ENCODE measurements at places on chromosomes 3 and 15.

DNA sequence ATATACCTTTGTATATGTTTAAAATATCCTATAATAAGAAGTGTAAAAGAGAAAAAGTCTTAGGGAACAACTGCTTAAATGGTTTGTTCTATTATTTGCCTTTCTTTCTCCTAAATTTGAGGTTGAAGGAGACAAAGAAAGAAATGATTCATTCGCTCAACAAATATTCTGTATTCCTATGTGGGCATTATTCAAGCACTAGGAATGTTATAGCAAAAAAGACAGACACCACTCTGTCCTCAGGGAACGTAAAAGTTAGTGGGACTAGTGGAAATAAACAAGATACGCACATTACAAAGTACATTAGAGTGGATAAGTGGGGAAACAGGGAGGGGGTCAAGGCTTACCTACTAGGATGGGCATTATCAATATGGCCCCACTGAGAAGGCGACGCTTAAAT is 332.2 kb downstream of the LPP start:
- no peak for DNase-seq

DNA sequence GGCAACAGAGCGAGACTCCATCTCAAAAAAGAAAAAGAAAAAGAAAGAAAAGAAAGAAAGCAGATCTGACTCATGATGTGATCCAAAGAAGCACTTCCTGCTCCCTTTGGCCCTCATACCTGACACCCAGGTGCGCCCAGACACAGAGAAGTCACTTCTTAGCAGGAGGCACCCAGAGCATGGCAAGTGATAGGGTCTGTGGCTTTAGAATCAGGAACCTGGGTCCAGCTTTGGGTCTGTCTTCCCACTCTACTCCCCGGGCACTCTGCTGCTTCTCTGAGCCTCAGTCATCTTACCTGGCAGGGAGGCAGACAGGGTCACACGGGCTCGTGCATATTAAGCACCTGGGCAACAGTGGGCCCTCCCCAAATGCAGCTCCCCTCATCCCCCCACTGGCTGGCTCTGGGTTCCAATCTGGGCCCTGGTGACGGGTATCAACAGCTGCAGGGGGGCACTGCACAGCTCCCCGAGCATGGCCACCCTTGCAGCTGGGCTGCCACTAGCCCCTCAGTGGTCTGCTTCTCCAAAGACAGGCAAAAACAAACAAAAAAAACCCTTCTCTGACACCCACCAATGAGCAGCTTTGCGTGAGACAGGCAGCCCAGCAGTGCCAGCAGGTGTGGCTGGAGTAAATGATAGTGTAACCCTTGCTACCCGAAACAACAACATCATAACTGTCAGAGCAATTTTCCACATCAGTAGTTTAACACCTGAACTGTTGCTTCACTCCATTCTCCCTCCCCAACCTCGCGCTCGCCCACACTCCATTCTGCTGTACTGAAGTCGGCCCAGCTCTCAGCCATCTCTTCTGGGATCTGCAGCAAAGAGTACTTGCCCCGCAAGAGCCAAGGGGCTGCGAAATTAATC is 99.8 kb downstream of the MEGF11 start:
- DNase-seq = no peak

GRCh38 chr3:53581671-53582070 is 87.3 kb downstream of the CACNA1D start:
- DNase-seq = no peak

DNA sequence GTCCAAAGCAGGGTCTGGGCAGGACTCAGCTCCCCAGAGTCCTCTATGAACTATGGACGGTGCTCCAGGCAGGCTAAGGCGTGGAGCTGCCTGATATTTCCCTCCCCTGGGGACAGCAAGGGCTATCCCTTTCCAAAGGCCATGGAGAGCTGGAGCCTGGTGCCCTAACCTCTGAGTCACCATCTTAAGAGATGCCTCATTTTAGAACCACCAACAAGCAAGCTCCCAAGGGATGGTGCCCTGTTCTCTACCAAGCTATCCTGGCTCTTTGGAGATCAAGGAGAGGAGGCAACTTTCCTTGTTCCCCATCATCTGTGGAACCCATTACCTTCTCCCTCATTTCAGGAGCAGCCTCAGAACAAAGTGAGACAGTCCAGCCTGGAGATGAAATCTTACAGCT is 15.7 kb downstream of the STARD5 start:
- no peak for DNase-seq

- DNase-seq = no peak
These were observed 35.8 kb downstream of the GLDN start for GRCh38 chr15:51377038-51377786.

- DNase-seq = no peak
These were observed 724 bp downstream of the RPSA start for GRCh38 chr3:39407259-39407629.

DNA sequence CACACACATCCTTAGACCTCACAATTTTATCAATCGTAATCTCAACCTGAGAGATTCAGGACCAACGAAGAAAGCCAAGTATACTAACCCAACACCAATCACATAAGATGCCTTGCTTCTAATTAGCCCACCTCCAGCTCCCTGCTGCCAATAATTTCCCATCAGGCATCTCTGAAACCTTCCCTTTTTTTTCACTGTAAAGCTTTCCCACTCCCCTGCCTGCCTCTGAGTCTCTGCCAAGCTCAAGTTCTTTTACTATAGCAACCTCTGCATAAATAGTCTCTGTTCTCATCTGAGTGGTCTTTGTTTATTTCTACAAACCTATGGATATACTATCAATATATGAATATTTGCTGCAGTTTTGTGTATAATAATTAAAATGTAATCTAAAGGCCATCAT is 86.5 kb downstream of the PIK3CB start:
- no peak for DNase-seq

- DNase-seq = no peak
These were observed 222.0 kb downstream of the TJP1 start for GRCh38 chr15:29600262-29600661.

- DNase-seq = no peak
These were observed 12.4 kb upstream of the ZMAT3 start for GRCh38 chr3:179083977-179084376.

GRCh38 chr3:145355206-145355605 is 805.8 kb downstream of the PLOD2 start:
- no peak for DNase-seq

- DNase-seq = no peak
These were observed 56.1 kb downstream of the SYN2 start for GRCh38 chr3:12060139-12060845.

GRCh38 chr15:89704411-89704810 is 13.8 kb downstream of the WDR93 start:
- DNase-seq = no peak

DNA sequence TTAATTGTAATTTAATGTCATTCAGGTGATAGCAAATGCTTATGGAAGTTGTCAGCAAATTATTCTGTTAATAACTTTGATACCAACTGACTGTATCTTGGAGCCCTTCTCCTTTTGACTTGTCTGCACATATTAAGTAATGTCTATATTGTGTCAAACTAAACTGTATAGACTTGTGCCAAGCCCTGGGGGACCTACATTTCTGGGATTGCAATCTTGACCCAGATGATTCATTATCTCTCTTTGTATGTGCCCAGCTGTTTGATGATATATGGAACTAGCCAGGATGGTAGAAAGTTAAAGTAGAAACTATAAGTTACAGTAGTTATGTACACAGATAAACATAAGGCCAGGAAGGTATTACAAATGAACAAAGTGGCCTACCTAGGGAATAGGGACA is 402.8 kb upstream of the RARB start:
- DNase-seq = no peak

DNA sequence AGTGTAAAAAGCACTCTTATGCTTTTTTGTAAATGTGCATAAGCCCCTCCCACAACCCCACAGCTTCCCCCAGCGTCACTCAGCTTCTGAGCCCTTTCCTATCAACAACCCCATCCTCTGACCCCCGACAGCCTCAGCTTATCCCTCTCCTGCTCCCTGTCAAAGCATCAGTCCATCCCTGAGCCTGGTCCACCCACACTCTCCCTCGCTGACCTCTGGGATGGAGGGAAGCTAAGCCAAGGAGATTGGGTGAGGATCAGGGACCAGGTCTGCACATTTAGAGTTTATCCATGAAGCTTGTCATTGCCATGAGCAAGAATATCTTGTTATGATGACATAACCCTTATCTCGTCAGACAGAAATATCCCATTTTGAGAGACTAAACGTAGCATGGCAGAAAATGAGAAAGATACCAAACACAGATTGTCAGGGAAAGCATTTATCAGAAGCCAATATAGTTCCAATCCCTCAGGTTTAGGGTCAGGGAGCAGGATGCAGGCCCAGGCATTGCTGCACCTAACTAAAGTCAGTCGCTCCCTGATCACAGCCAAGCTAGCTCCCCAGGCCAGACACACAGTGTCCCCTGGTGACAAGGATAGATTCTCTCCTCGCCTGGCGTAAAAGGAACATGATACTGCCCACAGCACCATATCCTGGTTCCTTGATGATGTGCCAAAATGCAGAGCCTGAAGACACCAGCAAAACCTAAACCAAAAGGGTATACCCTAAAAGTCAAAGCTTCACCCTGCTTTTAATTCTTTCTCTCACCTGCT is 66.9 kb downstream of the DCLK3 start:
- no peak for DNase-seq

DNA sequence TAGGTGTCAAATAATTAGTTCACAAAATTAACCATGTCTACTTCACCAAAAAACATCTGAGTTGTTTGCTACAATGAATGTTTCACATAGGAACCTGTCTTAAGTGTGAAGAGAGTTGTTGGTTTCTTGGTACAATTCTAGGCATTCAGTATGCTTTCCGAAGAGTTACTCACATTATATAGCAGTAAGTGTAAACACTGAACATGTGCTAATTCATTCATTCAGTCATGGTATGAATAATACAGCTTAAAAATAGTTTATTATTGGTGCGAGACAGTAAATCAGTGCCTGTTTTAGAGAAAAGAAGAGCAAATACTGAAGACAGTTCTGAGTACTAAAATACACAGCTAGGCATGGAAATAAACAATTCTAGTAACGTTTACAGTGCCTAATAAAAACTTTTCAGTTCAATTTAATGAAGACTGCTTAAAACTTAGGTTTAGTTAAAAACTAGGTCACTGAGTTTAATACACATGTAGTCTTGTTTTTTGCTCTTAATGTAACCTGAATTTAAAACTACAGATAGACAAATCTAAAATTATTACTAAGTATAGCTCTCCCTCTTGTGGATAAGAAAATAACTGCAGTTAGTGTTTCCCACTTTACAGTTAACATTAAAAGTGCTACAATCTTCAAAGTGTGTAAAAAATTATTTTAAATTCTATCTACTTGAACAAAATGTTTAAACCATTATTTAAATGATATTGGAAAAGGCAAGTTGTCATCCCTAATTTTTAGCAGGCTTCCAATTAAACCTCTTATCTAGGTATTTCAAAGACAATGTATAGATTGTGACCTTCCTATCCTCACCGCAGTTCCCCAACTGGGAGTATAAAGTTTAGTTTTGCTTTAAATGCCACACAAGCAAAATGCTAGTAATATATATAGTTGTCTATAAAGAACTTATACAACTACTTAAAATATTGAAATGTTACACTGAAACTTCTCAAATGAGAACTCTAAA is 20.1 kb upstream of the ZCWPW2 start:
- DNase-seq = no peak

GRCh38 chr3:158532099-158532734 is 38.8 kb upstream of the MLF1 start:
- DNase-seq = no peak

DNA sequence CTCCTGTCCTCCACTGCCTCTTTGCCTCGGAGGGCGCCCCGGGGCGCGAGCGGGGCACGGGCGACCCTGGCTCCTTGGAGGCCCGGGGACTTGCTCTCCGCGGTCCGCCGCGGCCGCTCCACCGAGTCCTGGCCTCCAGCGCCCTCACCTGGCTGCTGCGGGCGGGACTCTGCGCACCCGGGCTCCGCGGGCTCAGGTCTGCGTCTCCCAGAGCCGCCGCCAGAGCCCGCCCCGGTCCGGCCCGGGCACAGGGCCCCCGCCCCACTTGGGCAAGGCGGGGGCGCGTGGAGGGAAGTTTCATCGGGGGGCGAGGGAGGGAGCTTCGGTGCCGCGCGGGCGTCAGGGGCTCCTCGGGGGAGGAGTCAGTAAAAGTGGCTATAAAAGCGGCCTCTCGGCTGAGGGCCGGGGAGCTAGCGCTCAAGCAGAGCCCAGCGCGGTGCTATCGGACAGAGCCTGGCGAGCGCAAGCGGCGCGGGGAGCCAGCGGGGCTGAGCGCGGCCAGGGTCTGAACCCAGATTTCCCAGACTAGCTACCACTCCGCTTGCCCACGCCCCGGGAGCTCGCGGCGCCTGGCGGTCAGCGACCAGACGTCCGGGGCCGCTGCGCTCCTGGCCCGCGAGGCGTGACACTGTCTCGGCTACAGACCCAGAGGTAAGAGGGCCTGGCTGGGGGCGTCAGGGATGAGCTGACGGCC is at the start of gene CEMIP:
CEMIP (plus strand) TSS at position 407 of the 694 bp plus-strand sequence. CDS start 94,510 bp downstream, outside the sequence.
- DNase-seq = peak; percentile 10

GRCh38 chr3:31039145-31039544 is 144.7 kb upstream of the GADL1 start:
- DNase-seq = no peak

GRCh38 chr3:179021119-179021903 is 50.3 kb downstream of the ZMAT3 start:
- DNase-seq = no peak

DNA sequence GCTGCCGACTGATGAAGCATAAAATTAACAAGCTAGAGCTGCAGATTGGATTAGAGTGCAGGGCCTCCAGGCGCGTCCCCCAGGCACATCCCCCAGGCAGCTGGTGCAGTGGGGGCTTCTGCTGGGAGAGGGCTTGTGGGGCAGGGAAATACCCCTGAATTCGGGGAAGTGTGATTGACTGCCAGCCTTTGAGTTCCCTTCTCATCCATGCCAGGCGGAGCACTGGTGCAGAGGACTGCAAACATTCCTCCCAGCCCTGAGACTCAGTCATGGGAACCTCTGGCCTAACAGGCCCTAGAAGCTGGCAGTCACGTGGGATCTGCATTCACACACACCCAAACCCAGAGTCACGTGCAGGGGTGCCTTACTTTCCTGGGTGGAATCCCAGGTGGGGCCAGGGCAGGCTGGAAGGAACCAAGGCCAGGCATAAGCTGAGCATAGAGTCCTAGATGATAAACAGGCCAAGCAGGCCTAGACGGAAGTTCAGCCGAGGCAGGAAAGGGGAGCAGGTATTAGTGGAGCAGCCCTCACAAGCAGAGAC is 46.2 kb upstream of the SEC22A start:
- DNase-seq = no peak

DNA sequence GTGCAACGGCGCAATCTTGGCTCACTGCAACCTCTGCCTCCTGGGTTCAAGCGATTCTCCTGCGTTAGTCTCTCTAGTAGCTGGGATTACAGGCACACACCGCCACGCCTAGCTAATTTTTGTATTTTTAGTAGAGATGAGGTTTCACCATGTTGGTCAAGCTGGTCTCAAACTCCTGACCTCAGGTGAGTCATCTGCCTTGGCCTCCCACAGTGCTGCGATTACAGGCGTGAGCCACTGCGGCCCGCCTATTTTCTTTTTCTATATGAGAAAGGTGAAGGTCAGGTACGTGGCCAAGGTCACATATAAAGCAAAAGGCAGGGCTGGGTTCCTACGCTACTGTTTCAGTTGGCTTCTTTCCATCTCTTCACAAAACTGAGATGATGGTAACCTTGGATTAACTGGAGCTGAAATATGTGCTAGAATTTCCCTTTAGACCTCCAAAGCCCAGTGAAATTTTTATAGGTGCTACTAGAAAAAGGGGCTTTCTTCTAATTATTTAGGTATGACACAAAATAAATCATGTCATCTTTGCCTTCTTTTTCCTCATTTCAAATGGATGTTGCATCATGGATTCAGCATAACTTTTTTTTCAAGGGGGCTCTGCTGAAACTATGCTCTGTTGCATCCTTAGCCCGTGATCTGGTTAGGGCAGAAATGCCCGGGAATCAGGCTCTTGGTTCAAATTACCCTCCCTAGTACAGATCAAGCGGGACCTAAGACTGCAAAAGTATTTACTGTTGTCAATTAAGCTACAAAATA is 68.5 kb downstream of the MYO1E start:
- DNase-seq = no peak

Measured in activated T-helper 1 cell treated with anti-CD3 and anti-CD28 coated beads, Interleukin-2, amount 50 U/mL, for 16 hours (primary cell).